GM04503 (cell line): ENCODE measurements at places on chromosomes 5 and 9.

DNA sequence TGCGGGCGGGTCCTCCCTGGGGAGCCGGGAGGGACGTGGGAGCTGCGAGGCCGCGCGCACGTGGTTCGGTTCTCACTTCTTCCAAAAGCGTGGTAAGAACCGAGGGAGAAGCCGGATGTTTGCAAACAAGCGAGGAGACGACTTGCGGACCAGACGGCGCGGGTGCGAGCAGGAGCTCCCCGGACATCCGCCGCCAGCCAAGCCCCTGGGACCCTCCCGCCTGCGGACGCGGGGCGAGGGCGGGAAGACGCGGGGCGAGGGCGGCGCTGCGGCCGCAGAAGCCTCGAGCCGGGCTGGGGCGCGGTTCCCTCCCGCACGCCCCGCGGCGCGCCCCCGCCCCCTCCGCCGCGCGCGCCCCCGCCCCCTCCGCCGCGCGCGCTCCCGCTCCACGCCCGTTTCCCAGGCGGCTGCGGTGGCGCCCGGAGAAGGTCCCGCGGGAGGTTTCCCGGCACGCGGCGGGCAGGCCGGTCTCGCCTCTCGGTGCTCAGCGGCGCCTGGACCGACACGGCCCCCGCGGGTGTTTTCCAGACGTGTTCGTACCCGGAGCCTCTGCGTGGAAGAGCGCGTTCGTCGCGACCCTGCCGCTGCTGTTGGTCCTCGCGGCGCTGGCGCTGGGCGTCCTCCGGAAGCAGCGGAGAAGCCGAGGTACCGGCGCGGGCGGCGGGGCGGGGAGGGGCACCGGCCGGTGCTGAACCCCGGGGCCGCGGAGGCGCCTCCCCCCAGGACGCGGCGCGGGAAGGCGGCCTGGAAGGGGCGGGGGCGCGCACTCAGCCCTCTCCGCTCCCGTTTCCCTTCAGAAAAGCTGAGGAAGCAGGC lies 12.8 kb downstream of the BTNL9 start:
- no peak for DNase-seq

GRCh38 chr9:75408391-75408790 lies 320.1 kb downstream of the OSTF1 start:
- no peak for DNase-seq

DNA sequence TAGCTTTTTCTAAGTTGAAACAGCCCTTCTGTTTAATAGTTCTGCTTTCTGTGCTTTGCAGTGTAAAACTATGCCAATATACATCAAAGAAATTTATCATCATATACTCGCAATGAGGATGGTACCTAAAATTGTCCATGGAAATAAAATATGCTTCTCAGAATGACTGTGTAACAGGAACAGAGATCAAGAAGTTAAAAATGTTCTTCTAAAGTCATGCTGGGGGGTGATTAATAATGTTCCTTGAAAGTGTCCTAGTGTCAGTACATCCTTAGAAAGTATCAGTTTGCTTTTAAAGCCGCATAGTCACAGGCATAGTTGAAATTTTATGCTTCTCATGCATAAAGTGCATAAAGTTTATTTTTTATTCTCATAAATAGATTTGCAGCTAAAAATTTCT lies 4.0 kb upstream of the LRRC70 start:
- no peak for DNase-seq

DNA sequence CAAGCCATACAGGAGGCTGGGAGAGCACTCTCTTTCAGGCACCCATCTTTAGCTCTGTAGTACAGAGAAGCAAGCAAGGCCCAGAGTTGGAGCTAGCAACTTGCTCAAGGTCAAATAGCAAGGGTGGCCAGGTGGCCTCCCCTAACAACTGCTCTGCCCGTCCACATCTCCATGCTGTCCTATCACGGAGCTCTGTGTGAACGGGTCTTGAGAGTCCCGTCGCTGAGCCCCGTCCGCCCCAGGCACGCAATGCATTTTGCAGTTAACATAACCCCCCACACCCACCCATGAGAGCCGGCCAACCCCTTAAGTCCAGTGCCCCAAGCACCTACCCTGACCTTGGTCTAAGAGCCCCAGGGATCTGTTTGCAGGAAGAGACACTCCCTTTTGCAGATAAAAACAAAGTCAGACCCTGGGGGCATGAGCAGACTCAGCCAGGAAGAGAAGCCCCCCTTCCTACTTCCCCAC lies 1.5 kb downstream of the RNF44 start:
- no peak for DNase-seq

DNA sequence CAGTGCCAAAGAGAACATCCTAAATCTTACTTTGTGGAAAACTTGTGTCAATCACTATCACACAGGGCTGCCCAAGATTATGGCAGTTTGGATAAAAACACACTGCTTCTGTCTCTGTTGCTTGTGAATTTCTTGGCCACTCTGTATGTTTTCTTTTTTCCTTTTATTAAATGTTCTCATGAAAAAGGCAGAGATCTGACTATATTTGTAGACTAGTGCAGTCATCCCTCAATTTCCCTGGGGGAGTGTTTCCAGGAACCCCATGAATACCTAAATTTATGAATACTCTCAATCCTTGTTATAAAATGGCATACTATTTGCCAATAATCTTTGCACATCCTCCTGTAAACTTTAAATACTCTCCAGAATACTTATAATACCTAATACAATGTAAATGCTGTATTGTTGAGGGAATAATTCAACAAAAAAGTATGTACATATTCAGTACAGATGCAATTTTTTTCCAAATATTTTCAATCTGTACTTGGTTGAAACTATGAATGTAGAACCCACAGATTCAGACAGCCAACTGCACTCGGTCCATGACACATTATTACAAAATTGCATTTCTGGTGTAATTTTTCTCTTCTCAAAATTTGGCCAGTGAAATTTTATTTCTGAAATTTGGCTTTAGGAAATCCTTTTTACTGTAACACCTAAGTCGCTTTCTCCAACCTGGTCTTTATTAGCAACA lies 391.9 kb upstream of the PRR16 start:
- DNase-seq = no peak

DNA sequence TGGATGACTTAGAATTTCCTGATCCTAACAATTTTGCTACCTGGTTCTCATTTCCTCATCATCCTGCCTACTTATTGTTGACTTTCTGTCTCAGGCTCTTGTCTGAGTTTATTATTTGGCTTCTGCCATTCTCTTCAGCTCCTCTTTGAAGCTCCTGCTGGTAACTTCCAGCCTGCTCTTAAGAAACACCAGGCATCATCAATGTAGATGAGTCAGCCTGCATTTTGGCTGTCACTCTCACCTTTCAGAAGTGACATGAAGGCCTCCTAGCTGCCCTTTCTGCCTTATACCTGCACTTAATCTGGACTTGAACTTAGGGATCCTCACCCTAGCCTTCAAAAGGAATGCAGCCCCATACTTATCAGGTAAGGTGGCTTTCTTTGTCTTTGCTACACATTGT lies 551.8 kb upstream of the ZNF608 start:
- DNase-seq = no peak

DNA sequence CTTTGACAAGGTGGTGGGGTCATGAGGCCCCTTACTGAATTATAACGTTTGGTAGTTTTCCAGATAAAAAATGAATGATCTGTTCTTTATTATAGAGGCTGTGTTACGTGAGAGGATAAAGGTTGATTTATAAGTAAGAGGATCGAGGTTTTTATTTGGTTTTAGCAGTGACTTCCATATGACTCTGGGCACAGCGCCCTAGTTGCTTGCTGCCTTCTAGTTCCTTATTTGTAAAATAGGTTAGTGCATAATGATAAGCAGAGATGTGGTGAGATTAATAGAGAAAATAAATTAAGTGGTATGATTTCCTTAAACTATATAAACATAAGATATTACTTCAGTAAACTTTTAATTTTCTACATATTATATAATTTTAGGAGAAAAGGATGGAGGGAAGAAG lies 29.8 kb downstream of the MRRF start:
- DNase-seq = no peak

GRCh38 chr5:159515197-159515596 lies 184.9 kb upstream of the IL12B start:
- no peak for DNase-seq

GRCh38 chr5:145316282-145316681 lies 518.9 kb downstream of the PRELID2 start:
- no peak for DNase-seq

GRCh38 chr5:113663879-113664541 lies 150.5 kb downstream of the YTHDC2 start:
- no peak for DNase-seq

DNA sequence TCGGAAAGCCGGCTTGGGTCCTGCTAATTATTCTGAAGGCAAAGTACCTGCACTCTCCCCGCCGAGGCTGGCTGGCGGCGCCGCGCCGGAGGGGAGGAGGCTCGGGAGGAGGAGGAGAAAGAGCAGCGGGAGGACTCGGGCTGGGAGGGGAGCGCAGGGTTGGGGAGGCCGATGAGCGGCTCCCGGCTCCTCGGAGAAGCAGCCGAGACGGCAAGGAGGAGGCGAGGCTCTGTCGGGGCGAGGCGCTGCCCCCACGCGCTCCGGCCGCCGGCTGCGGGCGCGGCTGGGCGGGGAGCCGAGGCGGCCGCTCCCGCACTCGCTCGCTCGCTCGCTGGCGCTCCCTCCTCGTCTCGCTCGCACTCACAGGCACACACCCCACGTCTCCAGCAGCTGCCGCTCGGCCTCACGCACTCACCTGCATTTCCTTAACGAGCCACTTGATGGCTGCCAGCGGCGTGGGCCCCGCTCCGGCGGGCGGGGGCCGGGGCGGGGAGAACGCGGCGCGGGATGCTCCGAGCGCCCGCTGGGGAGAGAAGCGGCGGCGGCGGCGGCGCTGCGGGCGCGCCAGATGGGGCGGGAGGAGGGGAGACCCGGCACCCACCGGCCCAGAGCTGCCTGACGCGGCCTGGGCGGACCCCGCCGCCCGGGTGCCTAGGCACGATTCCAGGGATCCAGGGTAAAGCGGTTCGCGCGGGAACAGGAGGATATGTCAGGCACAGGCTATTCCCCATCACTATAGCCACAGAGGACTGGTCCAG lies at the start of gene PTPRD:
TSS of gene PTPRD (minus strand) at position 362 of the 758 bp plus-strand sequence.
- no peak for DNase-seq

DNA sequence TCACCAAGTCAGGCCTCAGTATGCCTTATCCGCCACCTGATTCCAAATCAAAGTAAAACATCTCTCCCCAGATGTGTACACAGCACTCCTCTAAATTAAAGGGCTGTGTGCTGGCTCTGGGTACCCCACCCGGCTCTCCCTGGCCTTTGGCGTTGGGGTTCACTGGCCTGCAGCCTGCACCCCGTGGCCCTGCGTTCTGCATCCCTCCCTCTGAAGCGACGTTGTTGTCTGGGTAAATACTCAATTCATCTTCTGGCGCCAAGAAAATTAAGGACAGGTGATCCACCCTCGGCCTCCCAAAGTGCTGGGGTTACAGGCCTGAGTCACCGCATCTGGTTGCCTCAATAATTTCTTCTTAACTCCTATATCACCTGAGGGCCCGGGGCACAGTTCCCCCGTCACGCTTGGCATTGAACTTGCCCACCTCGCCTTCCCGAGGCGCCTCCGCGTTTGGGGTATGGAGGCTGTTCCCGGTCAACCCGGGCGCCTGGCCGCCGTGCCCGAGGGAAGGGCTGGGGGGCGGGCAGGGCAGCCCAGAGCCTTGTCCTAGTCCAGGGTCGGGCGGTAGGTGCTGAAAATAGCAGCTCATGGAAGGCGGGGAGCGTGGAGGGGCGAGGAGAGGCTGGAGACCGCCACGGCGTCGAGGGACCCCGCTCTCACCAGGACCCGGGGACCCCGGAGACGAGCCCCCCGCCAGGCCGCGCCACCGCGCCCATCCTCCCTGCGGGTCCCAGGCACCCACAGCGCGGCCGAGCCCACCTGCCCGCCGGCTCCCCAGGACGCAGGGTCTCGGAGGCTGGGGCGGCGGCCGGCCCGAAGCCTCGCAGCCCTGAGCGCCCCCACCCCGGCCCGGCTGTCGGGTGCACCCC lies 531 bp downstream of the ABO start:
- no peak for DNase-seq

- DNase-seq = no peak
Measured at GRCh38 chr5:105882956-105883481, 1787.7 kb downstream of the EFNA5 start.
